ENCODE measurements at places on chromosomes 13 and 19.

GRCh38 chr19:5403968-5404640 lies 51.1 kb upstream of the ZNRF4 start:
- DNase-seq: peak; percentile 96

- peak; percentile 85 for DNase-seq
Observed at GRCh38 chr13:113116871-113117271, 5.7 kb upstream of the F10 start.

- DNase-seq: peak; percentile 95
Observed at GRCh38 chr19:55672418-55672817, 2.6 kb upstream of the EPN1 start.

DNA sequence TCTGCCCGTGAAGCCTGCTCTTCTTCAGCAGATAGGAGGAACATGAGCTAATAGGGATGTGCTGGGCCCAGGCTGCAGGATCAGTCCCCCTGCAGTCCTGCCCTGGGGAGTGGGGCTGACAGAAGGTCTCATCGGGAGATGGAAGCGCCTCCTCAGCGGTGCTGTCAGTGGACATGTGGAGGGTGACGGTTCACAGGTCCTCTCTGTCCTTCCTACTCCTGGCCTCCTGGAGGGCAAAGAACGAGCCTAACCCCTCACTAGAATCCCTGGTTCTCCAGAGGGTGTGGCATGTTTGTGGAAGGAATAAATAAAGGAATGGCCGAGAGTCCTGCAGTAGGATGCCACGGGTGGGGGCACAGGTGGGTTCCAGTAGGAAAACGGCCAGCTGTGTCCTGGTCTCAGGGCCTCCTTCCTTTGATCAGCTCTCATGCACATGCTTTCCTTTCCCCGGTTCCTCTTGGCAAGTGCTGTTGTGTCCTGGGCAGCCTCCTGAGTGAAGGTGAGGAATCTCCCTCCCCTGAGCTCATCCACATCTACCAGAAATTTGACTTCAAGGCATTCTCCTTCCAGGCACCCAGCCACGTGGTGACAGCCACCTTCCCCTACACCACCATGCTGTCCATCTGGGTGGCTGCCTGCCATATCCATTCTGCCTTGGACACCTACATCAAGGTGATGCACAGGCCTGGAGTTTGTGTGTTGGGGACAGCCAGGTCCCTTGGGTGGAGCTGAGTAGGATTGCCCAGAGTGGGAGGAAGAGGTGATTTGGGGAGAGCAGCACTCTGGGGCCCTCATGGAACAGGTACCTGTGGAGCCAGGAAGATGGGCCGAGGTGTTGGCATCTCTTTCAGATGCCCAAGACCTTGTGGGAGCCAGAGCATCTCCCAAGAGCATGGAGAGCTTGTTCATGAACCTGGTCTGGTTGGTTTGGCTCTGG lies 28.6 kb upstream of the ZNF492 start:
- peak; percentile 41 for DNase-seq

DNA sequence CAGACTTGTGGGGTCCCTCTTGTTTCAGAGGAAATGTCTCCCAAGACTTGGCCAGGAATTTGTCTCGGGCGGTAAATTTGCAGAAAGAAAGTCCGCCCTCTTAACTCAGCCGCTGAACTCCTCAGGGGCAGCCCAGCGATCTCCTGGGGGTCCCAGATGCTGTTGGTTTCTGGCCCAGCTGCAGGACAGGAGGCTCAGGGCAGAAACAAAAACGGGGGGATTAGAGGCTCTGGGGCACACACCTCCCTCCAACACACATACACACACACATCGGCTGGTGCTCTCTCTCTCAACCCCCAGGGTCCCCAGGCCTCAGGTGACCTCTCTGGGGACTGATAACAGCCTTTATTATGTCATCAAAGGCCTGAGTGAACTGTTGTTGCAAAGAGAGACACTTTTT lies 7.1 kb downstream of the ARHGEF18 start:
- no peak for DNase-seq

GRCh38 chr19:2494084-2494446 lies 18.1 kb downstream of the GADD45B start:
- DNase-seq: peak; percentile 98

DNA sequence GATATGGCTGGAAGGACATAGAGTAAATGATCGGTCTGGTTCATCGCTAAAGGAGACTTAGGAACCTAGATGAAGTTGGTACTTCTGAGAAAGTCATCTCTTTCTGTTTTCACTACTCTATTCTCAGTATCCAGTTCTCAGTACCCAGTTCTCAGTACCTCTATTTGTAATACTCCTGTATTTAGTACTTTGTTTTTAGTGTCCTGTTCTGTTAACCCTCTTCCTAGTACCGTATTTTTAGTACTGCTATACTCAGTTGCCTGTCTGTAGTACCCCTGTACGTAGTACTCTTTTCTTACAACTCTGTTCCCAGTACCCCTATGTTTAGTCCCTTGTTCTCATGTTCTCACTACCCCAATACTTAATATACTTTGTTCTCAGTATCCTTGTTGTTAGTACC lies 1.2 kb downstream of the RFXAP start:
- no peak for DNase-seq

- DNase-seq: no peak
Observed at GRCh38 chr19:29233591-29233990, 20.6 kb upstream of the UQCRFS1 start.

- no peak for DNase-seq
Observed at GRCh38 chr13:92833071-92833470, 393.5 kb upstream of the GPC6 start.

DNA sequence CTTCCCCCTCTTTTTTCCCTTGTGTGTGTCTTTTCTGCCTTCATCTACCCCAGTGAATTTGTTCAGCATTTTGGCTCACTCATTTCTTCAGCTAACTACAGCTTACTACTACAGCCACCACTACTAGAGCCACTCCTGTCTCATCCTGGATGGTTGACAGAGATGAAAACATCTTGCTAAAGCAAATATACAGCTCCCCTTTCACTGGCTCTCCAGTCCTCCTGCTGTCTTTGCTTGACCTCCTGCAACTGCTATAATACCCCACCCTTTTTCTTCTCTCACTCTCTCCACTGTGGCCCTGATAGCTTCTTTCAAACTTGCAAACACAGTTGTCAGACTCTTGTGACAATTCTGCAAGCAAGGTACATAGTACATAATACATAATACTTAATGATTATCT lies 523.6 kb downstream of the DCT start:
- no peak for DNase-seq

DNA sequence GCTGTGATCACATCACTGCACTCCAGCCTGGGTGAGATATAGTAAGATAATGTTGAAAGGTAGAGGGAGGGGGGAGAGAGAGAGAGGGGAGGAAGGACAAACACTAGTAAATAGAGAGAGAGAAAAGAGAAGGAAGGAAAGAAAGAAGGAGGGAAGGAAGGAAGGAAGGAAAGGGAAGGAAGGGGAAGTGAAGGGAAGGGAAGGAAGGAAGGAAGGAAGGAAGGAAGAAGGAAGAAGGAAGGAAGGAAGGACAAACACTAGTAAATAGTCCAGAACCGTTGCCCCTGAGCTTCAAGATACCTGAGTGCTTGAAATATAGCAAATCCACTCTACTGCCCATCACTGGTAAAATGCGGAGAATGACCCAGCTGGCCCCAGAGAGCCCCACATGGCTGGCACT lies 156.5 kb upstream of the ZNF507 start:
- DNase-seq: no peak

DNA sequence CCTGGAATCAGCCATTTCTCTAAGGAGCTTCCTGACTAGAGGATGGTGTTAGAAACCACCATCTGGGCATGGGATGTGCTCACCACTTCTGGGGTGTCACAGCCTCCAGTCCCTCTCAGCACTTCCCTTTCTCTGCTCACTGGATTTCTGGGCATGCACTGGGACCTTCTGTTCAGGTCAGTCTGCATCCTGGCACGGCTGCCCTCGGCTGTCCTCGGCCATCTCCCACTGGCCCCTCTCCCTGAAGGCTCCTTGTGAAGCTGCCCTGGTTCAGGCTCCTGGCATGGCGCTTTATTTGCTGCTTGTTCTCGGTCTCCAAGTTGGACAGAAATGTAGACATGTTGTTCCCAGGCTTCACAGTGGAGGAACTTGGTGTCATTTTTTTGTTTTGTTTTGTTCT lies 60.0 kb downstream of the TEX29 start:
- DNase-seq: no peak

- no peak for DNase-seq
Observed at GRCh38 chr13:73940098-73940497, 194.1 kb downstream of the KLF12 start.

GRCh38 chr13:71580614-71581013 lies 286.4 kb downstream of the DACH1 start:
- DNase-seq: no peak

Measured in osteoblast (primary cell).